ENCODE measurements at places on chromosomes 4 and X. TPM values are rescaled to one million over a fixed set of nuclear protein-coding genes. Genes with fewer than 3 reads are reported as not detected.

DNA sequence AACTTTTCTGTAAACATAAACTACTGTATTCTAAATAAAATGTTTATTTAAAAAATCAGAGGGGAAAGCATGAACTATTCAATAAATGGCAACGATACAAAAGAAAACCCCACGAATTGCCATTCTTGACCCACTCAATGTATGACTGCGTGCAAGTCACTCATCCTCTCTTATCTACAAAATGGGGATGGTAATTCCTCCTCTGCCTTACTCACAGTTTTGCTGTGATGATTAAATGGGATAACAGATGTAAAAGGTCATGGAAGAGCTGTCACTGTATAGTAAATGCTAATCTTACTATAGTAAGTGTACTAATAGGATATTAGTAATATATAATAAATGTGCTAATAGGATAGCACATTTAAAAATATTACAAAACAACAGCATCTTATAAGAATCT, 173.4 kb downstream of the SCFD2 start:
- no peak for DNase-seq

DNA sequence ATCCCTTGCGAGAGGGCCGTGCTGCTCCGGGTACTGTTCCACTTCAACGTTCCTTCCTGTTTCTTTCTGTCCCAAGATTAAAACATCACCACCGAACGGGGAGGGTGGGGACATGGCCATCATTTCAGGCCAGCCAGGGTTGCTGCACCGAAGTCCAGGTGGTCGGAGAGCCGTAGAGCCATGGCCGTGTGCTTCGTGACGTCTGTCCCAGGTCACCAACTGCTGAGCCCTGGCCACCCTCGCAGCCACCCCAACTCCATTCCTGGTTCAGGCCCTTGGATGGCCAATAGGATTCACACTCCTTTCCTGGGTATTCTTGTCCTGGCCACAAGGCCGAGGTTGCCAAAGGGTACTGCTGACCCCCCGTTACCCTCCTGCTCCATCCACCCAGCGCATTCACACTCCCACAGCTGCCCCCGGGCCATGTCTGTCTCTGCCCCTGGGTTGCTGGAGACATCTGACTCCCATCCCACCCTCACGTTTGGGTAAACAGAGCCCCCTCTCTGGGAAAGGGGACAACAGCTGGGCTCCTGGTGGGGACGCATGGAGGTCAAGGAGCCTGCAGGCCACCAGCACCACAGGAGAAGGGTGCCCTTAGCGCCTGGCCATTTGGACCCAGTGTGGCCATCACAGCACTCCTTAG, 103.2 kb downstream of the HMX1 start:
- DNase-seq, result no peak

GRCh38 chrX:19863212-19863856, 24.1 kb downstream of the SH3KBP1 start:
- DNase-seq, result no peak

- DNase-seq, result no peak
Measured at GRCh38 chr4:155999725-156000124, 46.1 kb upstream of the CTSO start.

DNA sequence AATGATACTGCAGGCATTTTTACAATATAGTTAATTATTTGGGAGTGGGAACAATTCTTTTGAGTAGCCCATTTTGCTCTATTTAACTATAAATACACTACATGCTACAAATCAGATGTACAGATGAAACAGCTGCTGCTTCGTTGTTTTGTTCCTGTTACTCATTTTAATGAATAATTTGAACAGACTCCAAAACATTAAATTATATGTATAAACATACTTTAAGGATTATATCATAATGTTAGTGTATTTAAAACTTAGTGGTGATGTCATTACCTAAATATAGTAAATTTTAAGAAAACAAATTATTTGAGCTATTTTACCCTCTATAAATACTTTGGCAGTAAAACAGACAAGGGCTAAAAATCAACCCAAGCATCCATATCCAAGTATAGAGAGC, 60.7 kb downstream of the GAB1 start:
- no peak for DNase-seq

DNA sequence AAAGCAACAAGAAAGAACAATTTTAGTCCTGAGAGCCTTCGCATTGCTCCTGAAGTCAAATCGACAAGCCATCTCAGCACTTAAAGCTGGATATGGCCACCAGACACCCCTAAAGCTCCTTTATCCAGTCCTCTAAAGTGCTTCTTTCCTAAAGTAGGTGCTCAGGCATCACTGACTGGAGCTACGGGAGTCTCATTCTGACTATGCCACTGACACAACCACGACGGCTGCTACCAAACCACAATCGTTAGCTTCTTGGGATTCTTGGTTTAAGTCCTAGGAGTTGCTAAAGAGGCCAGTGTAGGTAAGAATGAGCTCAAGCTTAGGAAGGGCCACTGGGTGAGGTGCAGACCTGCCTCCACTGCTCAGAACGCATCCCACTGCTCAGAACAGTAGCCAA, 1.0 kb downstream of the SLC10A6 start:
- no peak for DNase-seq

DNA sequence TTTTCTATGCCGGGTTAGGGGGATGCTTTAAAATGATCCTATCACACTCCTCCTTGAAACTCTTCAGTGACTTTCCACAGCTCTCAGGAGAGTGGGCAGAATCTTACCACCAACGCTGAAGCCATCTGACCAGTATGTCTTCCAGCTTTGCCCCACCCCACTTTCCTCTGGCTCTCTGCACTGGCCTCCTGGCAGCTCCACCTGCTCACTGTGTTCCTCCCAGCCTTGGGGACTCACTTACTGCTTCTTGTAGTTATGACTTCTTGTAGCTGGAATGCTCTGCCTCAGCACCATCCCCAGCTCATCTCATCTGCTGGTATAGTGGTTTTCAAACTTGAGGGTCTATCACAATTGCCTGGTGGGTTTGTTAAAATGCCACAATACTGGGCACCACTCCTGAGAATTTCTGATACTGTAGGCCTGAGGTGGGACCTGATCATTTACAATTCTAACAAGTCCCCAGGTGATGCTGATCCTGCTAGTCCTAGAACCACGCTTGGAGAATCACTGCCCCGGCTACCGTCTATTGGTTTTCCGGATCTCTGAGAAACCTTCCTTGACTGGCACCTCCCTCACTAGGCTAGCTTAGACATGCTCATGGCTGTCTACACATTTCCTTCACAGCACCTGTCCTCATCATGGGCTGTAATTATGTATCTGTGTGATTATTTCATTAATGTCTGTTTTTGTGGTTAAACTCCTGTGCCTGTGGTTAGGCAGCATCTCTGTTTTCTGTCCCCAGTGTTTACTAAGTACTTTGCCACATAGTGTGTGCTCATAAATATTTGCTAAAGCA, 152.2 kb downstream of the MGST2 start:
- no peak for DNase-seq

GRCh38 chr4:186743261-186743660, 19.6 kb upstream of the FAT1 start:
- DNase-seq, result peak; percentile 28

- no peak for DNase-seq
Measured at GRCh38 chrX:123077631-123078030, 106.4 kb upstream of the GRIA3 start.

GRCh38 chr4:18638031-18638430, 616.5 kb upstream of the LCORL start:
- no peak for DNase-seq

GRCh38 chr4:156770140-156770539, 201.5 kb downstream of the PDGFC start:
- no peak for DNase-seq

DNA sequence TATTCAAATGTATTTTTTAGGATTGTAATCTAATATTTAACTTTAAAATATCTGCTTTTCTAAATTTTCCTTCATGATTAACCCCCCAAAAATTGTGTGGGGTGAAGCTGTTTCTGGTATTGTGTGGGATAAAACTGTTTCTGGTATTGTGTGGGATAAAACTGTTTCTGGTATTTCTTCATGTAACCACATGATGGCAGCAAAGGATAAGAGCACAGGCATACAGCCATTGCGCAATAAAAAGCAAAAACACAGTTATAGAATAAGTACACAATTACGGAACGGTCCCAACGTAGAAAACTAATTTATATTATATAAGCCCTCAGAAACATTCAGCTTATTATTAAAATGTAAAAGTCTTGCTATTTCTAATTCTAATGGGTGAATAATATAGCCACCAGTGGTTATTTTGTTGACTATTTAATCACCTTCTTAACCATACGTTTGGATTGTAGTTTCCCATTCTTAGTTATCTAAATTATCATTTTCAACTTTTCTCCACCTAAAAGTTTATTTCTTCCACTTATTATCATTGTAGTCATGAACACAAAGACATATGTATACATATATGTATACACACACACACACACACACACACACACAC, 333.9 kb upstream of the FSTL5 start:
- peak; percentile 14 for DNase-seq

DNA sequence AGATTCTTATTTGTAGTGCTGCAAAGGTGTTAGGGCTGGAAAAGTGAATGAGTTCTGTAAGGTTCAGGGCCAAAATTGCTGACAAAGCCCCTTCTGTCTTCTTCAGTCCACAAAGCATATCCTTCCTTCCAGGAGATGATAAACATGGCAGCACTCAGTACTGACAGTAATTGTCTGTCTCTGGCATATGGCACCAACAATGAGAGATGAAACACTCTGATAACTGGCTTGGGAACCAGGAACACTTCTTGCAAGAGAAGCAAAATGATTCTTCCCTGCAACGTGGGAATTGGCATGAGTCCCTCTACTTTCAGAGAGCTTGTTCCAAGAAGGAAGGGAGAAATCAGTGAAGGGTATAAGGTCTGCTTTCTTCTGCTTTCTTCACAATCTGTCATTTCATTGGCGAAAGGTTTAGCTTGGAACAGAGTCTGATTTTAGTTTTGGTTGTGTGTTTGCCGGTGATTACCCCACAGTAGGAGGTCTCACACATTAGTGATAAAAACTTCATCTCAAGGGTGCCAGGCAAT, 963.3 kb downstream of the NLGN4X start:
- DNase-seq, result no peak

NDNF gene
- total RNA-seq, result 4.1 TPM

SSX4 gene
- not detected for total RNA-seq

NR3C2 gene
- 5.7 TPM for total RNA-seq

SUPT20HL2 gene
- not detected for total RNA-seq

SSX2 gene
- total RNA-seq, result not detected

CISD2 gene
- 50.5 TPM for total RNA-seq

PPID gene
- total RNA-seq, result 28.9 TPM

TRAPPC11 gene
- total RNA-seq, result 84.4 TPM
